ENCODE measurements at places on chromosomes 1 and 21. TPM values are rescaled to one million over a fixed set of nuclear protein-coding genes. Genes with fewer than 3 reads are reported as not detected.

PGLYRP4 gene
- not detected for total RNA-seq

ZBTB8A gene
- total RNA-seq: 0.18 TPM

CNN3 gene
- total RNA-seq: 1.6 TPM

PLXNA2 gene
- total RNA-seq: 0.65 TPM

C1orf210 gene
- not detected for total RNA-seq

ARHGEF16 gene
- not detected for total RNA-seq

RAVER2 gene
- total RNA-seq: 1.8 TPM

MPL gene
- total RNA-seq: not detected

MYOC gene
- total RNA-seq: not detected

KISS1 gene
- not detected for total RNA-seq

SLAMF1 gene
- 113 TPM for total RNA-seq

DCST2 gene
- 0.40 TPM for total RNA-seq

ASPM gene
- 75.7 TPM for total RNA-seq

SPATA45 gene
- not detected for total RNA-seq

FMN2 gene
- total RNA-seq: not detected

RUNX3 gene
- total RNA-seq: 177 TPM

GNG4 gene
- 0.18 TPM for total RNA-seq
